Activated T-helper 1 cell treated with Interleukin-2 at 50 U/mL for 16 hours (primary cell): ENCODE measurements at places on chromosomes 6 and 20.

DNA sequence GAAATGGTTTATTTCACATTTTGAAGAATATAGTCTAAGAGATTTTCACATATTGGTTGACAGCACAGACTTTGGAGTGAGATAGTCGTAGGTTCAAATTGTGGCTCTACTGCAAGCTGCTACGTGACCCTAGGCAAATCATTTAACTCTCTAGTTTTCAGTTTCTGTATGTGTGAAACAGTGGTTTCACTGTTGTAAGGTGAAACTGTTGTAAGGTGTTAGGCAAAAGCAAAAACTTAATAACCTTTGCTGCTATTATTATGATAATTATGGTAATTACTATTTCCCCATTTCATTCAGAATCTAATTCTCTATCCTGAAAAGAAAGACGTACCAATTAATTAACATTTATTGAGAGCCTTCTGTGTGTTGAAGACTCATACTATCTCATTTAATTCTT, 144.2 kb downstream of the REV3L start:
- DNase-seq = no peak

DNA sequence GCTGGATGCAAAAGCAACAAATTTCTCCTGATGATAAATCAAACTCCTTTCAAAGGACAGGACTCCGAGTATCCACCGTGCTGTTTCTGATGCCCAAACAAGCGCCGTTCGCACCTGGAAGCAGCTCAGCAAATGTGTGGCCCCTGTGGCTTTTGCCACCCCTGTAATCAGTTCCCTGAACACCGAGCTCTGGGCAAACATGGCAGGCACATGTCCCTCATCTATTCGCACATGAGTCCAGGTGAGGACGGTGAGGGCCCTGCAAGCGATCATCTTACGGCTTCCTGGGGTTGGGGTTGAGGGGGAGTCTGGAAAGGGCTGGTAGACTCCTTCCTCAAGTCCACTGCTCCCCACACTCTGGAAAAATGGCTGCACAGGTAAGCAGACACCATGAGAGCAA, 23.7 kb downstream of the RNASET2 start:
- no peak for DNase-seq

GRCh38 chr6:490251-491037, 98.9 kb downstream of the IRF4 start:
- no peak for DNase-seq

- no peak for DNase-seq
Measured at GRCh38 chr20:53923566-53924369, 146.6 kb downstream of the BCAS1 start.

- DNase-seq = no peak
Measured at GRCh38 chr20:59177266-59178250, 13.9 kb downstream of the ZNF831 start.

GRCh38 chr6:12967686-12968085, 251.1 kb downstream of the PHACTR1 start:
- DNase-seq = no peak

- DNase-seq = no peak
Measured at GRCh38 chr6:41201764-41202173, 820 bp upstream of the TREML2 start.

DNA sequence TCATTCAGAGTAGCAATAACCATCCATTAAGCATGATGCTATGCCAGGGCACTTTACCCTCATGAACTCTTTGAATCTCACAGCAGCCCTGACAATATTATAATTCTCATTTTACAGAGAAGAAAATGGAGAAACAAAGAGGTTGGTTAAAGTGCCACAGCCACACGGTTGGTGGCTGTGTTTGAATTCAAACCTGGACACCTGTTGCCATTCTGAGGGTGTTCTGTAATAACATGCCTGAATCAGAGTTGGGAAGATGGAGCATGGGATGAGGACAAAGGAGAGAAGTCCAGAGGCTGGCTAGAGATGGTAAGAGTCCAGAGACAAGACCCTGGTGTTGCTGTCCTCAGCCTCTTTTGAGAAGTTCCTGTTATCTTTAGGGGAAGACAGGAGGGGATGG, 127.7 kb downstream of the DHX35 start:
- DNase-seq = no peak

- DNase-seq = no peak
Measured at GRCh38 chr6:133130863-133131262, 110.3 kb upstream of the EYA4 start.

- DNase-seq = no peak
Measured at GRCh38 chr6:104522533-104522932, 337.2 kb downstream of the HACE1 start.

GRCh38 chr20:62660768-62661167, 18.5 kb downstream of the SLCO4A1 start:
- DNase-seq = no peak

DNA sequence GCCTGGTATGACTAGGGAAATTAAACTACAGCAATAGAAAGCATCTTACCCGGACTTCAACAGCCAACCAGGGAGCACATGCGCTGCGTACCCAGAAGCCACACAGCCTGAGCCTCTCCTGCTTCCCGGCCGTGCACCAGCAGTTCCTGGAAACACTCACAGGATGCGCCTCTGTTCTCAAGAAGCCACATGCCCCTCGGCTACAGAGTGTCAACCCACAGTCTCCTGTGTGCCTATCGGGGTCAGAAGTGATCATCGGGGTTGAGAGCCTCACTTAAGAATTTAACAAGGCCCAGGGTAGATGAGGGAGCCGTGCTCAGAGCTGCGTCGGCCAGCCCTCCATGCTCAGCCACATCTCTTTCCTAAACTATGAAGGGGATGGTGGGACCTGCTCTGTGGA, 147.2 kb upstream of the GGTLC1 start:
- DNase-seq = no peak

DNA sequence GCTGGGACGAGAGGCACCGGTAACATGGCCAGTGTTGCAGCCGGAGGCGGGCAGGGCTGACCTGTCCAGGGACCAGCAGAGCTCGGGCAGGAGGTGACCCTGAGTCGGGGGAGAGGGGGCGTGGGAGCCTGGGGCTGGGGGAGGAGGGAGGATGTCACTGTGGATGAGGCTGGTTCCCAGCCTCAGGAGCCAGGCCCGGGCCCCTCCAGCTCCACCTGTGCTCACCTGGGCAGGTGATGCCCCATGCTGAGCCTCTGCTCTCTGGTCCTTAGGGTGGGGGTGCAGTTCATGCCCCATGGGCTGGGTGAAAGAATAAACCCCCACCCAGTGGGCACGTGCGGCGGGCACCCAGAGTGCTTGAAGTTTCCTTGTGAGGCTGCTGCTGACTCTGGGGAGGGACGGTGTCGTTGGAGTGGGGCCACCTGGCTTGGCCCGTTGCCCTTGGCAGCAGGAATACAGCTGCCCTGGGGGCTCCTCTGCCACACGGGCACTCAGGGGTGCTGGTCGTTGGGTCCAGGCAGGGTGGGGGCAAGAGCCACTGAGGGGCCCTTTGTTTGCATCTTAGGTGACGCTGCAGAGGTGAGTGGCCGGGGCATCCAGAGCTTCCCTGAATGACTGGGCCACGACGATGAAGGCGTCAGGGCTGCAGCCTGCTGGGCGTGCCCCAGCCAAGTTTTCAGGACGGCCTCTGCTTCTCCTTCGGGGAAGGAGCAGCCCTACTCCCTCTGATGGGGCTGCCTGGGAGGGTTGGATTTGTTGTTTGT, 24.7 kb upstream of the BHLHE23 start:
- no peak for DNase-seq

DNA sequence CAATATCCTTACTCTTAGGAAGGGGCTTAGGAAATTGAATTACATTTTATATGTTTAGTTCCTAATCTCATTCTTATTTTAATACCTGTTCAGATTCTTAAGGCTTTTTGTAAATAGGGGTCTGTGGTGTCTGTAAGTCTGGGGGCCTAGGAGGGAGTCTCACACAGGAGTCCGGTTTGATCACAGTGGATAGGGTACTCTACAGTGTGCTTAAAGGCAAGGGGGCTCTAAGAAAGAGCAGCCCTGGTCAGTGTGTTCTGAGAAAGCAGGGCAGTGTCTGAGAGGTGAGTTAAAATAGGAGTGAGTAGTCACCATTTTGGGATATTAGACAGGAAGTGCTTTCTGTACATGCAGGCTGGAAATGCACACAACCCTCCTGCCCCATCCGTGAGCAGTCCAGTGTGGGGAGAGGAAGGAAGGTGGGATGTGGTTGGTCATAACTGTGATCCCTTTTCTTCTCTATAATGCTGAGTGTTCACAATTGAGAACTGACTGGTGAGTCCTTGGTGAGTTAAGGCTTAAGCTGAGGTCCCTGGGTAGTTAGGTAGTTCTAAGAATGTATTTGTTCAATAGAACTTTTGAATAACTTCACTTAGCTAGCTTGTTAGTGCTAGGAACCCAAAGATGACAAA, 50.0 kb downstream of the CDKAL1 start:
- DNase-seq = no peak

DNA sequence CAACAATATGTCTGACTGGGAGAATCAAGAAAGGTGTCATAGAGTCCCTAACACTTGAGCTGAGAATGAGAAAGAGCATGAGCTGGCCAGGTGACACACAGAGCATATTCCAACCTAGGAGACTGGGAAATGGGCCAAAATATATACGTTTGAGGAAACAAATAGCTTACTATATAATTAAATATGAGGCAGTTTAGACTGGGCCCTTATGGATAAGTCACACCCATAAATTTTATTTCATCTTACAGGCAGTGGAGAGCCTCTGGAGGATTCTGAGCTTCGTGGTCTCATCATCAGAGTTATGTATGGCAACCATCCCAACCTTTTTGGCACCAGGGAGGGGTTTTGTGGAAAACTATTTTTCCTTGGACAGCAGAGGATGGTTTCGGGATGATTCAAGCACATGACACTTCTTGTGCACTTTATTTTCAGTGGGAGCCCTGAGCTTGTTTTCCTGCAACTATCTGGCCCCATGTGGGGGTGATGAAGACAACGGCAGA, 12.9 kb upstream of the NQO2 start:
- no peak for DNase-seq

- no peak for DNase-seq
Measured at GRCh38 chr20:8330785-8331695, 199.0 kb downstream of the PLCB1 start.

DNA sequence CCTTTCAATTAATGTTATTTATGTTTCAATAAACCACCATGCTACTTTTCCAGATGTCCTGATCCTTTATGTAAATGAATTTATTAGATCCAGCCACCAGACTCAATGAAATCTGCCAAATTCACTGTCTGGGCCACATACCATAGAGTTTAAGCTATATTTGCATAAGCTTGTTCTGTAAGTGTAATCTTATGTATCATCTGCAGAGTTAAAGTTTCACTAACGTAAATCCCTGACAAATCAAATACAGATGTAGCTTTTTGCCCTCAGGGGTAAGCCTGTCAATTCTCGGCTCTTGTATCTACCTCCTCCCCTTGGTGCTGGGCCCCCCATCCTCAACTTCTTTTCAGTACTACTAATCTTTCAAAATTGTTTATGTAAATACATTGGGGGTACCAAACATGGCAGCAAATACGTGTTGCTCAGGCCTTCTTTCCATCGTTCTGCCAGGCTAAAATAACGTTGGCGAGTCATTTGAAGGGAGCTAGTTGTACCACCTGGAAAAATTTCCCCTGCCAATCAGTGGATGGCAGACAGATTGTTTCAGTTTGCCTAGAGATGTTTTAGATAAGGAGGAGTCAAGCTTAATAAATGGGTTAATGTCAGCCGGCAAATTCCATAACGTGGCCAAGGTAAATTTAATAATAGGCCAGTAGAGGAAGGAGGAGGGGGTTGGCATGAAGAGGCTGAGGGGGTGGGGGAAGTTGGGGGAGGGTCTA, 79.6 kb downstream of the RPS12 start:
- no peak for DNase-seq

DNA sequence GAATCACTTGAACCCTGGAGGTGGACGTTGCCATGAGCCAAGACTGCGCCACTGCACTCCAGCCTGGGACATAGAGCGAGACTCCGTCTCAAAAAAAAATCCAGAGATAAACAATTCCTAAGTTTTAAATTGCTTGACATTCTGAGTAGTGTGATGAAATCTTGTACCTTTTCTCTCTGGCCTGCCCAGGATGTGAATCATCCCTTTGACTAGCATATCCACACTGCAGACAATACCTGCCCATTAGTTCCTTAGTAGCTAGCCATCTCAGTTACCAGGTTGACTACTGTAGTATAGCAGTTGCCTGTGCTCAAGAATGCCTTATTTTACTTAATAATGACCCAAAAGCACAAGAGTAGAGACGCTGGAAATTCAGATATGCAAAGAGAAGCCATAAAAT, 2.8 kb downstream of the ZFP57 start:
- no peak for DNase-seq

GRCh38 chr20:61461461-61461860, 209.4 kb downstream of the CDH4 start:
- DNase-seq = no peak

GRCh38 chr6:113104541-113104940, 752.6 kb upstream of the MARCKS start:
- no peak for DNase-seq

GRCh38 chr6:139611327-139612134, 237.1 kb upstream of the CITED2 start:
- no peak for DNase-seq

- no peak for DNase-seq
Measured at GRCh38 chr6:131914234-131914633, 36.9 kb downstream of the CCN2 start.

- no peak for DNase-seq
Measured at GRCh38 chr6:72954716-72955115, 270.6 kb downstream of the KHDC1L start.

GRCh38 chr6:158868890-158869825, 50.0 kb upstream of the EZR start:
- DNase-seq = no peak

GRCh38 chr6:135270676-135271536, 89.8 kb downstream of the MYB start:
- DNase-seq = no peak

- DNase-seq = no peak
Measured at GRCh38 chr20:61865353-61865752, 200.3 kb downstream of the TAF4 start.

GRCh38 chr6:46290421-46291274, 119.9 kb upstream of the ENPP5 start:
- DNase-seq = no peak

DNA sequence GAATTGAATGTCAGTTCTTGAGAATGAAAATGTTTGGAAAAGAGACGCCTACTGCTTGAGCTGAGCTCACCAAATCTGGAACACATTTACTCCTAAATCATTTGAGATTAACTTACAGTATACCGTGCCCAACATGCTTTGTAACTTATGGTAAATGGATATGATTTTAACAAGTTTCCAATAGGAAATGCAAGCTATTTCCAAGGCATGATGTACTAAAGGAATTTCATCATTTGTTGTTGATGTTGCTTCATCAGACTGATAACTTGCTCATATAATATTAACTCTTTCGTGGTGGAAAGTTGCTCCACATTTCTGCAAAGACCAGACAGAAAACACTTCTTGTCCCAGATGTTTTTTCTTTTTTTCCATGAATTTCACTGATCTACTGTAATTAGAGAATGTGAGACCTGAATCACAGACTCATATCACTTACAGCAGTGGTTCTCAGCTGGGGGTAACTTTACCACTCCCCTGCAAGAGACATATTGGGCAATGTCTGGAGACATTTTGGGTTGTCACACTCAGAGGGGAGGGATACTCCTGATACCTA, 116.6 kb upstream of the TRAF3IP2 start:
- no peak for DNase-seq
